Tibial artery (tissue), 4 donors: ENCODE measurements at places on chromosomes 1 and 21.

DNA sequence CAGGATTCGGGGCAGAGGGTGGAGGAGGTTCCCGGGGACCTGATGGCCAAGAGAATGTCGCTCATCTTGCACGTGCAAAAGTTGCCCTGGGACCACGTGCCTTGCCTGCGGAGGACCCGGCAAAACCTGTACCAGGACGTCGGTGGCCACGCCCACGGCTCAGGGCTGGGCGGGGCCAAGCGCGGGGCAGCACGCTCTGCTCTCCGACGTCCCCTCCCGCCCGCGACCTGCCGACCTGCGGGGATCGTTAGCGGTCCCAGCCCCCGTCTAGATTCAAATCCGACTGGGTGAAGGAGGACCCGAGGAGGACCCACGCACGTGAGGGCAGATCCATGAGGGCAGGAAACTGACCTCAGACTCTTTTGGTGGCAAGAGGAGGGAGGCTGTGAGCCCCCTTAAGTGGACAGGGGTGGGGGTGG lies at the start of gene C1orf167:
Gene C1orf167 (plus strand): TSS at position 206 of the 419 bp plus-strand sequence. CDS start 2,208 bp downstream, outside the sequence.
- no peak for DNase-seq

DNA sequence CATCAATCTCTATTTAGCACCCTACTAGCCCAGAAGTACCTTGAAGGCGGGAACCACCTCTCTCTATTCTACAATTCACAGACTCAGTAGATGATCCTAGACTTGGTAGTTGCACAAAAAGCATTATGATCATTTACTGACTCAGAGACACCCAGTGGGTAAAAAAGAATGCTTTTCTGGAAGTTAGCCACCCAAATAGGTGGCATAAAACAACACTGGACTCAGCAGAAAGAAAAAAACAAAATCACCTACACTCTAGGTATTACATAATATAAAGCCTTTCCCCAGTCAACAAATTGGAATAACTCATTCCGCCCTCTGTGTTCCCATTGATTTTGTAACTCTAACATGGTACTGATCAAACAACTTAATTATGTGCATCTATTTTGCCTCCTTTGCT lies 126.3 kb downstream of the PTPN14 start:
- DNase-seq: no peak

DNA sequence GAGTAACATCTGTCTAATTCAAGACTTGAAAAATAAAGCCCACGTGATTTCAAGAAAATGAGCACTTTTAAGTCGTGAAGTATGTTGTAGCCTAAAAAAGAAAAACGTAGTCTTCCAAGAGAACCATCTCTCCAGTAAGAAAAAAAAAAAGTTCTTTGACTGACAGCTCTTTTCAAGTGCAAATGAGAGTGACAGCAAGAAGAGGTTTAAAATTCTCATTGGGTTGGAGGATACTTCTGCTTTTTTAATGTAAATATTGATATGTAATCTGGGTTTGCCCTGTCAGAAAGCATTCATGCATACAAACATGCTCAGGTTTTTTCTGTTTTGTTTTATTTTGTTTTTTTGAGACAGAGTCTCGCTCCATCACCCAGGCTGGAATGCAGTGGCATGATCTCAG lies 32.3 kb upstream of the PRDM2 start:
- no peak for DNase-seq

DNA sequence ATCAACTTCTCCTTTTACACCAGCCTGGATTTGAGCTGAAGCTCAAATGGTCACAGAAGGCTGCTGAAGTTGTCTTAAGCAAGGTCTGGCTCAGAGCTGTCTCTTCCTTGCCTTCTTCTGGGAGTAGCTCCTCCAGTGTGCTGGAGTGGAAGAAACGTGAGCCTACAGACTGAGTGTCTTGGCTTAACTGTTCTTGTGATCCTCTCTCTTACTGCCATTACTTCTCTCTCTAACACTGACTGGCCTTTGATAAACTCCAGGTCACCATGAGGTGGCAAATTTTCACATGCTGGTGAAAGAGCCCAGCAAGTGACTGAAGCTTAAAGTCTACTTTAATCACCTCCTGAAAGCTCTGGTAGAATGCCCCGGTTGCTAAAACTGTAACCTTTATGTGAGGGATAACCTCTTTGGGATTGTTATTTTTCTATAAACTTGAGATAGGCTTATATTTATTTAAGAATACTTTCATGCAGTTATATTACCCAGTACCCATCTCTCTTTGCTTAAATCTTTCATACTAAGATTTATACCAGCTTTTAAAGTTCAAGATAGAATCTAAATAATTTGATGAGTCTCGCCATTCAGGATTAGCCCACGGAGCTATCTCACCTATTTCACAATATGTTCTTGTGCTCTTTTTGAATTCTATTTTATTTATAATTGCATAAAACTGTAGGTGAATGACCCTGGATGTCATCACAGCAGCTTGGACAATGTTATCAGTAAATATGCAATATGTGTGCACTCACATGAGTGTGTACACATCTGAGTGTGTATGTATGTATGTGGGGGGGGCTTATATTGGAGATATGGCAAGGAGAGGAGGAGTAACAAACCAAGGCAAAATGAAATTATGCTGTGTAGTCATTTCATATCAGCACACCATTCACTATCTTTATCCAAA lies 924.0 kb downstream of the LTN1 start:
- no peak for DNase-seq

DNA sequence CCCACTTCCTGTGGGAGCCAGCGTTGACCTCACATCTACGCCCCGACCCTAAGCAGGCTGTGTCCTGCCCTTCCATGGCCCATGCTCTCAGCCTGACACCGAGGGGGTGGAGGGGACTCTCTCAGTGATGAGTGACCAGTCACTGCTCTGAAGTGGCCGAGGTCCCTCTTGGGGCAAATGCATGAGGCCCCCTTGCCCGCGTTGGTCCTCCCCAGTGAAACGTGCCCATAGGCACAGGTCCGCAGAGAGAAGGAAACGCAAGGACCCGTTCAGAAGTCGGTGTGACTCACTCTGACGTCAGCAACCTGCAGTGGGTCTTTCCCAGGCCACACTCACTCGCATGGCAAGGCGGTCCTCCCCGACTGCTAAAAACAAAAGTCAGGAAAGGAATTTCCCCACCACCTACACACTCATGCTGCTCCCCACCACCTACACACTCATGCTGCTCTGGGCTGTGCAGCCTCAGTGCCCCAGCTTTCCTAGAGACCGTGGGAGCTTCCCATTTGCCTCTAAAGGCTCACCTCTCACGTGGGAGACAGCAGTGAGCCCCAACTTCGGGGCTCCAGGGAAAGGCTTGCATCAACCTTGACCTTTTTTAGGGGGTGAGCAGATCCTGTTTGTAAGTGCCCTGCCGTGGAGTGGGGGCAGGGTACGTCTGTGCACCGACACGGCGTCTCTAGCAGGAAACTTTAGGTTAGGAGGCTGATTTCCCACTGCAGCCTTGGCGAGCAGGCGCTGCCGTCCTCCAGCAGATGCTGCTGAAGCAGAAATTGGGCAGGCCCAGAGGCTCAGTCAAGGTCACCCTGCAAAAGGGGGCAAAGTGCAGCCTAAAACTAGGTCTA lies 11.4 kb downstream of the UBASH3A start:
- DNase-seq: no peak

DNA sequence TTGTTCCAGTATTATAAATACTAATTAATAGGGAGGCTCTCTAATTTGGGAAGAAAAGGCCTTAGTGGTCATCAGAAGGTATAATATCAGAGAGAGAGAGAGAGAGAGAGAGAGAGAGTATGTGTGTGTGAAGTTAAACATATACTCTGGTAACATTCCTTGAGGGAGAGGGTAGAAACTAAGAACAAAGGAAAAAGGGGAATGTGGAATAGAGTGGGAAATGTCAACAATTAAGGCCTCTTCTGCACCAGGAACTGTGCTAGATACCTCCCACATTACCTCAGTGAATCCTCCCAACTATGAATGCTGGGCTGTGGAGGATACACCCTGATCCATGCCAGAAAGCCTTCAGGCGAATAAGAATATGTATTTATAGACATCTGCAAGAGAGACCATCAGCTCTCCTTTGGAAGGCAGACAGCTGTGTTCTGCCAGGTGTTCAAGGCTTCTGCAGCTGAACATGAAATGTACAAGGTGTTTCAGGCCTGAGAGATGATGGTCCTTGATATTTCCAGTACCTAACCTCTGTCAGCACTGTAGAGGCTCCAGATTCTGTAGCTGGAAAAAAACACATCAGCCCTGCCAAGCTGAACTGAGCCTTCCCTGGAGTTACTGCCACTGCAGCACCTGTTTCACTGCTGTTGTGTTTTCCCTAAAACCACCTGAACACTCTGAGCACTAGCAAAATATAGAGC lies 29.1 kb downstream of the TBX15 start:
- no peak for DNase-seq

GRCh38 chr1:97849345-97850340 lies 71.2 kb downstream of the DPYD start:
- DNase-seq: no peak

GRCh38 chr1:246760422-246761347 lies 36.5 kb downstream of the SCCPDH start:
- DNase-seq: no peak

DNA sequence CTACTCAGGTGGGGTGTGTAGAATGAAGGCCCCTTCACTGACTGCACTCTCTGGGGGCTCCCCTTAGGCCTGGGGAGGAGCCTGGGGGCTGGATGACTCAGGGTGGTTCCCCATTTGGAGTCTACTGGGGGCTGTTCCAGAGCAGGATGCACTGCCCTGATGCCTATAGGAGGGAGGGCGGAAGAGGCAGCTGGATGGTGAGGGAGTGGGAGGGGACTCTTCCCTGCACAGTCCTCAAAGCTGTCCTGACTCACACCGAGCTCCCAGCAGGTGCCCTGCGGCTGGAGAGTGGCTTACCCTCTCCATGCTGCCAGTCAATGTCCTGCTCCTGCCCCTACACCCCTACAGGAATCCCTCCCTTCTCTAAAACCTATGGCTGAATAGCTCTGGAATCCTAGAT lies 204.4 kb downstream of the TRABD2B start:
- DNase-seq: no peak

GRCh38 chr1:63824451-63824850 lies 50.6 kb downstream of the ROR1 start:
- no peak for DNase-seq

- no peak for DNase-seq
Measured at GRCh38 chr1:30649321-30649991, 73.9 kb downstream of the MATN1 start.

DNA sequence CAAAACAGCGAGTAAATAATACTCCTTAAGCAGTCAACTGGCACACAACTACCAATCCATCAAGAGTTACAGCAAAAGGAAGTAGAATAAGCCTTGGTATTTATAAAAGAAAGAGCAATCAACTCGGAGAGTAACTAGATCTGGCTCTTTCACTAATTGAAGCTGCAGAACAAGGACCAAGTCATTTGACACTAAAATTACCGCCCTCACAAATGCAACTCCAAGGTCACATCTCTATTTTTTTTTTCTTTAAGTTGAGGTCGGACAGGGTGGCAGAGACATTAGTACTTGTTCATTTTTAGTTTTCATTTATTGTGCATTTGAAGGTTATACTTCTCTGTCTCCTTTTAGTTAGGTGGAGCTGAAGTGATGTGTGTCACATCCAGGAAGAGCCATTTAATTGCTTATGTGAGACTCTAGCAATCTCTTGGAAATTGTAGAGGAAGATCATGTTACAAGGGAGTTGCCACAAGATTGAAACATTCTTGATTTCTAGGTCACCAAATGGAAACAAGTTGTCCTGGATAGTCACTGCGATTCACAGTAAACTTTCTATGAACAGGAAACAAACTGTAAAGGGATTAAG lies 138.1 kb upstream of the ADAMTS5 start:
- no peak for DNase-seq

DNA sequence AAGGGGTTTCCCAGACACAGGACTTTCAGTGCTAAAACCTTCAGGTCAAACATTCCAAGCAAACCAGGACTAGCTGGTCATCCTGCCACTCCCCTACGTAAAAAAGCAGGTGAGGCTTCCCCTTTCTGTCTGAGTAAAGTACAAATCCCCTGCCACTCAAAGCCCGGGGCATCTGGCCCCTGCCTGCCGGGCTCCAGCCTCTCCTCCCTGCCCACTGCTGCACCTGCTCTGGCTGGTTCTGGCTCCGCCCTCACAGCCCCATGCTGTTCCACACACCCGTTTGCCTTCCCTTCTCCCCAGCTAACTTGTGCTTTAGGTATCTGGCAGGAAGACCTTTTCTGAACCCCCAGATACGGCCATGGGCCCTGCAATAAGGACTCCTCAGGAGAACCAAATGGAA lies 23.3 kb upstream of the S100A7 start:
- DNase-seq: no peak

DNA sequence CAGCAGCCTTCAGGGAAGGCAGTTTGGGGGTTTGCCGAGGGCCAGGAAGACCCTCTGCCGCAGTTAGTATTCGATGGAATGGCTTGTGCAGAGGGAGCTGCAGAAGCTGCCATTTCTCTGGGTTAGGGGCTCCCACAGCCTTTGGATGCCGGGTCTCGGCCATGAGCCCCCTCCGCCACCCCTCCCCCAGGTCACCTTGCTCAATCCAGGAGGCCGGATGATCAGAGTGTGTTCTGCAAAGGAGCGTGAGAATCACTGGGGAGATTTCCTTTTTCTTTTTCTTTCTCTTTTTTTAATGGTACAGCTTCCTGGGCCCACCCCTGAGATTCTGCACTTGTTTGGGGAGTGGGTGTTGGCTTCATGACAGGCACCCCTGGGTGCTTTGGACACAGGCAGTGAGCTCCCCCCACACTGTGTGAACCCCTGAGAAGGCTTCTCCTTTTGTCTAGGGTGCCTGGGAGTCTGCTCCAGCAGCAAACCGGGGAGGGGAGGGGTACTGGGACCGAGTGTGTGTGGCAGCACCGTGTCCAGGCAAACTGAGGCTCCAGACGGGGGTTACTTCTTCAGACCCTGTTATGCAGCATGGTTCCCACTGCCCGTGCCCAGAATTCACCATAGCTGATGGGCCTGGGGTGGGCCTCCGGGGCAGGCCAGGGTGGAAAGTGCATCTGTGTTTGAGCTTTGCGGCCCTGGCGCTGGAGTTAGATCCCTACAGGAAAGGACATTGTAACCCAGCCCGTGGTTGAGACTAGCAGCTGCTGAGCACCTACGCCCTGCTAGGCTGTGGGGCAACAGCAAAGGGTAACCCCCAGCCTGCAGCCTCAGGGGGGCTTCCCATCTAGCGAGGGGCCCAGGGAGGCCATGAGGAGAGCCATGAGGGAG lies 18.5 kb downstream of the TNFRSF1B start:
- no peak for DNase-seq

GRCh38 chr1:246831543-246831942 lies 100.2 kb downstream of the AHCTF1 start:
- no peak for DNase-seq

DNA sequence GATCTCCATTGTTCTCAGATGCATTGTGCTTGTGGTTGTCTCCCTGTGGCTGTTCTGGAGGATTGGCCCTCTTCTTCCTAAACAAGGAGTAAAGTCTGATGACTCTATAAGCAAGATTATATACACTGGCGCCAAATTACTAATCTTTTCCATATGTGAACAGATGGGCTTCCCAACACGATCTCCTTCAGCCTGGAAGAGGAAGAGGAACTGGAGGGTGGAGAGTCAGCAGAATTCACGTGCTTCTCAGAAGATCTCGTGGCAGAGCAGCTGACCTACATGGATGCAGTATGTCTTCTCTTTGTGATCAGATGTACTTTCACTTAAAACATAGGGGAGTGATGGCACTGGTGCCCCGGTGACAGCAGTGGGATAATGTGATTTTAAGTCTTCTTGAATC lies 78.7 kb downstream of the RGL1 start:
- DNase-seq: no peak

GRCh38 chr21:34182436-34182835 lies 109.1 kb downstream of the MRPS6 start:
- DNase-seq: peak; percentile 29
